ENCODE measurements at places on chromosomes 1 and 21.

DNA sequence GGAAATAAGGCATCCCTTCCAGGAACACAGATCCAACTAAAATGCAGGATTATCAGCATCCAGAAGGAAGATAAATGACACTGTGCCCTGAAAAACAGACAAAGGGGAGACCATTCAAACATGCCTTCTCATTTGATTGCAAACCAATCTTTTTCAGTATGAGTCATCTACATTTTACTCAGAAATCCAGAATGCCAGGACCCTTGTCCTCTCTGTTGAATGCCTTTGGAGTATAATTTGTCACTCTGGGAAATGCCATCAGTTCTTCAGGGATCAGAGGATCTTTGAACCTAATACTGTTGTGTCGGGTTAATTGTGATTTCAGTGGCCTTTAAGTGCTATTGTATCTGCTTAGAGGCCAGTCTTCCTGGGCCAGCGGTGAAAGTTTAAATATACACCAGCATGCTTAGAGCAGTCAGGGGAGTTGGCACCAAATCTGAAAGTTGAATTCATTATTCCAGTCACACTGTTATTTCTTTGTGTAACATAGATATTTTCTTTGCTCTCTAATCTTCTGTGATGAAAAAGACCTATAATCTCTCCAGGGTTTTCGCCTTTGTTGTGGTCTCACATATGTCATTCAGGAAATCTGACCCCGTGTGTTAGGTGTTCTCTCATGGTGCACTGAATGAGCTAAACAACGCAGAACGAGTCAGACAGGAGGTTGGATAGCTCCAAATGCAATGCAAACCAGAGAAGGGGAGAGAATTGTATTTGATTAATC lies 364.8 kb upstream of the SGIP1 start:
- DNase-seq, result no peak

- DNase-seq, result no peak
Measured at GRCh38 chr1:155522069-155522468, 40.5 kb downstream of the ASH1L start.

DNA sequence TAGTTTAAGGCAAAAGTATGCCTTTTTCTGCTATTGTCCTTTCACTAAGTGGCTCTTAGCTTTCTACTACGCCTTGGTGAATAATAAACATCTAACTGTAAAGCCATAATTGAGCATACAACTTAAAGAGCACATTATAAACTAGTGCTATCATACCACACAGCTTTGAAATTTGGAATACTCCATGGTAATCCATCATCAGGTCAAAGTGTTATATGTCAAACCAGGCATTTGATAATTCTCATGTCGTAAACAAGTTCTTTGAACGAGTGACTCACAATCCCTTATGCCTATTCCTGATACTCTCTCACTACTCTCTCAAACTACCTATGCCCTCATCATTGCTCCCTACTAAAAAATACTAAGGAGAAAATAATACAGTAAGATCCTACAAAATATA lies 60.3 kb upstream of the FMN2 start:
- no peak for DNase-seq

- DNase-seq, result no peak
Measured at GRCh38 chr1:83854456-83854855, 144.5 kb downstream of the TTLL7 start.

GRCh38 chr1:208239473-208240381 lies 4.5 kb downstream of the PLXNA2 start:
- DNase-seq, result no peak

GRCh38 chr21:17195976-17196375 lies 316.9 kb upstream of the CXADR start:
- DNase-seq, result no peak

- no peak for DNase-seq
Measured at GRCh38 chr1:53620061-53620855, 118.7 kb downstream of the GLIS1 start.

DNA sequence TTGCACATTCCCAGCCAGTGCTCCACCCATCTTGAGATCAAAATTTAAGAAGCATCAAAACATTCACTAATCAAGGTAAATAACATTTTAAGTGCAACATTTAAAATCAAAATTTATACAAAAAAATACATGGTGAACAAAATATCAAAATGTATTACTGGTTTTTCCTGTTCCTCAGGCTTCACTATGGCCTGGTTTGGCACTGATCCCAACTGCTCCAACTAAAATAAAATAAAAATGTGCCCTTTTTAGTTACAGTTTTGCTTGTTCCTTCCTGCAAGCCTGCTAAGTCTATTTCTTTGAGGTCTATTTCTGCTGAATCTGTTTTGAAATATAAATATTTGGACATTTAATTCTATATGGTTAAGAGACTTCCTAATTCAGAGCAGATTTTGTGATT lies 54.9 kb downstream of the ADAMTS1 start:
- no peak for DNase-seq

DNA sequence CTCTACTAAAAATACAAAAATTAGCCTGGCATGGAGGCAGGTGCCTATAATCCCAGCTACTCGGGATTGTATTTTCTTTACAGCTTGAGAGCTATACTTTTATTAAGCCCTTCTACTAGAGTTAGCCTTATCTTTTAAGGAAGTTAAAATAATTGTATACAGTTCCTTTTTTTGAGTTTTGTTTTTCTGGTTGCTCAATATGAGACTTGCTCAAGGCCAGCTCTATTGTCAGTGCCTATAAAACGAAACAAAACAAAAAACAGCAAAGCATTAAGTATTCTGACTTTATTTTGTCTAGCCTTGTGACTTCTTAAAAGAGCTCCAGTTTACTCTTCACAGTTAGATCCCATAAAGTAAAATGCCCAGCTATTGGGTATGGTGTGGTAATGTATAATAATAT lies 17.2 kb downstream of the PKN2 start:
- no peak for DNase-seq

DNA sequence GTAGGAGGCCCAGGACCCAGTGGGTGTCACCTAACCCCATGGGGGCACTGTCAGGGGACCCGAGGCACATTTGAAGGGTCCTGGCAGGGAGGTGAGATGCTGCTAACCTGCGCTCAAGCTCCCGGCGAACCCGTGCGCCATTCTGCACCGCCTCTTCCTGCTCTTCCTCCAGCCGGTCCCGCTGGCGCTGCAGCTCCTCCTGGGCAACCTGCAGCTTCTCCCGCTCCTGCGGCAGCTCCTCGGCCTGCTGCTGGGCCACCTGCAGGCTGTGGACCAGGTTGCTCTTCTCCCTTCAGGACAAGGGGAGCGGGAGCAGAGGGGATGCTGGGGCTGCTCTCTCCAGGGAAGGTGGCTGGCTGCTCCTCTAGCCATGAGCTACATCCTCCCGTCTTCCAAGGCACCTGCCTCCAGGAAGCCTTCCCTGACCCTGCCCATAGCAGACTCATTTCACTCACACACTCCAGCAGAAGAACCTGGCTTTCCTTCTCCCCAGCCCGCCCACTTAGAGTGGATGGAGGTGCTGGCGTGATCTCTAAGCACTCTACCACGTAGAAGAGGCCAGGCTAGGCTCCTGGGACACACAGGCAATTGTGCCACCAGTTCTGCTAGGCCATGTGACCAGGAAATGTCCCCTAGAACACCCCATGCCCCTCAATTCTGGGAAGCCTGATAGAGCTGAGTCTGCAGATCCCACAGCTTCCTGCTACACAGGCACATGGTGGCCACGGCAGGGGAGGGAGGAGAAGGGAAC lies 15.2 kb upstream of the NBPF1 start:
- DNase-seq, result peak; percentile 32

DNA sequence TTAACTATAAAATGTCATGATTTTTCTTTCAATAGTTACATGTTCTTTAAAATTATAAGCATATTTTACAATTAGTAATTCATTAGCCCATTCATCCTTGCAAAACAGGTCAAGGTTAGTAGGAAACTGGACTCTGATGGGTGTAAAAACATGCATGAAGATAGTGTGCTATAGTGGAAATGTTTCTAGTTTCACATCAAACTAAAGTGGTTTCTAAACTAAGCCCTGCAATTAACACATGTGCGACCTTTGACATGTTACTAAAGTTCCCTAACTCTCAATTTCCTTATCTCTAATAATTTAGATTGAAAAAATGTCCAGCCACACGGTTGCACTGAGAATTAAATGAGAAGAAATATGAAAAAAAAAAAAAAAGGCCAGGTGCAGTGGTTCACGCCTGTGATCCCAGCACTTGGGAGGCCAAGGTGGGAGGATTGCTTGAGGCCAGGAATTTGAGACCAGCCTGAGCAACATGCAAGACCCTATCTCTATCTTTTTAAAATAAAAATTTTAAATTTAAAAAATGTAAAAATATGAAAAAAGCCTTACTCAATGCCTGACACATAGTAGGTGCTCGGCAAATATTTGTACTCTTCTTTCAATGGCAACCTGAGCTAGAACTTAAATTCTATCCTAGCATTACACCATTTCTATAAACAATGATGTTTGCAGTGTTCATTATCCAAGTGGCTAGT lies 44.1 kb upstream of the PALMD start:
- no peak for DNase-seq

- DNase-seq, result no peak
Measured at GRCh38 chr1:22344329-22344630, 107.4 kb upstream of the ZBTB40 start.

DNA sequence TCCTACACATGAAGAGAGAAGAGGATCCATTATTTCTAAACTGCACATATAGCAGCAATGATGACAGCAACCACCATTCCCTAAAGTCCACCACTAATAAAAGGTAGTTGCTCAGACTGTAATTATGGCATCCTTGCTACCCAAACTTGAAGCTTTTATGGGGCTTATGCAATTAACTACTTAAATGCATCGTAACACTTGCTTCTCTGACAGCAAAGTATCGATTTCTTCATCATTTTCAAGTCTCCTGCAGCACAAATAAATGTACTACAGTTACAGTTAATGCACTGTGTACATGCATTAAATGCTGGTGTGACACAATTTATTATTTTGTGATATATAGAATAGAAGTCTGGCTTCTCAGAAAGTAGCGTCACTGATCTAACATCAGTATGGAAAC lies 241.7 kb downstream of the USH2A start:
- no peak for DNase-seq

GRCh38 chr1:107991371-107992066 lies 26.5 kb upstream of the VAV3 start:
- no peak for DNase-seq

DNA sequence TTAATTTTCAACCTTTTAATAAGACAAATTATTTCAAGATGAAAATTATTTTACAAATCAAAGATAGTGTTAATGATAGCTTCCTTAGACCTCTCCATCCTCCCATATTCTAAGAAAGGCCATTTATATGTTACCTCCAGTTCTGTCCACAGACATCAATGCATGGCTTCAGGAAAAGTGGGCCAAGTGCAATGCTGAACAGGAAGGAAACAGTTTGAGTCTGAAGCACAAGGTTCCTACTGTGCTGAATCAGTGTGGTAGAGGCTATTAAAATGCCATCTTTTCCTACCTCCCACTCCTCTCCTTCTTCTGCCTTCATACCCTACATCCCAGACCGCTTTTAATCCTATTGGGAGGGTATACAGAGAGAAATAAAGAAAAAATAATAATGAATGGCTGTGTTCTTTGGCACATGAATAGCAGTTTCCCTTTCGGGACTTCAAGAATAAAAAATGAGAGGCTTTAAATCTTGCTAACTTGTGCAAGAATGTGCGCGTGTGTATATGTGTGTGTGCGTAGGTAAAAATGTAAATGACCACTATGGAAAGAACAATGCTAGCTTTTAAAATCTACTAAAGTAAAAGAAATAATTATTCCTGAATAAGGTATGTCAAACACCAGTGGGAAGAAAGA lies 62.6 kb upstream of the C1orf105 start:
- no peak for DNase-seq

DNA sequence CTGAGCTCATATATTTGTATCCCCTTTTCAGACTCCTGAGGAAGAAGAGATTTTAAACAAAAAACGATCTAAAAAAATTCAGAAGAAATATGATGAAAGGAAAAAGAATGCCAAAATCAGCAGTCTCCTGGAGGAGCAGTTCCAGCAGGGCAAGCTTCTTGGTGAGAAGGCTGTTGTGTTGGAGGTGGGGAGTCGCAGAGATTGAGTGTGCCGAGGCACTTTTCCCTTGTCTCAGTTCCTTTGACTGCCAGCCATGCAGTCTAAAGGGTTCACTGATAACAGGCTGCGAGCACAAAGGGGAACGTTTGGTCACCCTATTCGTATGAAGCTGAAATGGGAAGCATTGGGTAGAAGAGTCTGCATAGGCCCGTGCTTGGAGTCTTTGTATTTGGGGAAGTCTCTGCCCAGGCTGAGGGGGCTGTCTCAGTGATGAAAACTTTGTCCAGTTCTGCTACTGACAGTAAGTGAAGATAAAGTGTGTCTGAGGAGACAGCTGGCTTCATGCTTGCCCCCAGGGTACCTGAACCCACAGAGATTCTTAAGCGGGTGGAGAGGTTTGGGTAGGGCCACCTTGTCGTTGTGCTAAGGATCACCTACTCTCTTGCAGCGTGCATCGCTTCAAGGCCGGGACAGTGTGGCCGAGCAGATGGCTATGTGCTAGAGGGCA lies 2.8 kb downstream of the RPS8 start:
- DNase-seq, result no peak

GRCh38 chr21:45511007-45511406 lies 31.2 kb downstream of the SLC19A1 start:
- DNase-seq, result no peak

DNA sequence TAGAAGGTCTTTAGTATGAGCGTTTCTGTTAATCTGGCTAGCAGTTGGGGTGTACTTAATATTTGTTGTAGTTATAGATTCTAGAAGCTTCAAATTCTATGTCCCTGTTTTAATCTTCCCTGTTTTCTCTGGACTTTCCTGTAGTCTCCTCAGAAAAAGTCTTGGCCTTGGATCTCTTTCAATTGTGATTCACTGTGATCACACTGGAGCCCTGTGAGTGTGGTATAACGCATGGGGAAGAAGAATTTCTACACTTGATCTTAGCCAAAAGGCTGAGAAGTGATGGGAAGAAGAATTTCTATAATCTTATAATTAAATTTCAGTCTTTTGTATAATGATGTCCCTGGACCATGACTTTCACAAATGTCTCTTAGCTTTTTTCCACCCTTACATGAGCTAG lies 36.7 kb upstream of the COP1 start:
- no peak for DNase-seq

- DNase-seq, result no peak
Measured at GRCh38 chr1:206456577-206457370, 13.5 kb upstream of the IKBKE start.

DNA sequence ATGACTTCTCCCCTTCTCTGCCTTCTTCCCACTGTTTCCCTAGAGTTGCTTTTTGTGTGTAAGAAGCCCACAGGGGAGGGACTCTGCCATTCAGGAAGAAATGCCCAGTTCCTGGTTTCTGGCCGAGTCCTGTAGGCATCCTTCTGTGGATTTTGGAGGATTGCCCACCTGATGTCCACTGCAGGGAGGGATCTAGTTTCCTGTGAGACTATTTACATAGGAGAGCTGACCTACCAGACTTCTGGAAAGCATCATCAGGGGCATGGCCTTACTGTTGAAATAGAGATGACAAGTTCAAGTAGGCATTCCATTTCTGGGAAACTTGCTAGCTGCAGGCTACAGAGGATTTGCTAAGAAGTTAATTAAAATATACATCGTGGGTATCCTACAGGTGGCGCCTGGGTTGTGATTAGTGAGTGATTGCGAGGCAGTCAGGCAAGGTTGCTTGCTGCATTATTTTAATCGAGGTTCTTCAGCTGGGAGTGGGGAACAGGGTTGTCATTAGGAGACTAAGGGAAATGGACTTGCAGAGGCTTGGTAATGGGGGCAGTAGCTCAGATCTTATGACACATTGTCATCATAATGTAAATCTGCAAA lies 148.7 kb downstream of the HHAT start:
- no peak for DNase-seq

Measured in activated T-cell treated with anti-CD3 and anti-CD28 coated beads, Interleukin-2, amount 50 U/mL, for 48 hours (primary cell).